ENCODE measurements at places on chromosomes 2 and 18. TPM values are rescaled to one million over a fixed set of nuclear protein-coding genes. Genes with fewer than 3 reads are reported as not detected.

Gene TNFAIP6
- total RNA-seq = 7.4 TPM

Gene TFPI
- 140 TPM for total RNA-seq

Gene ASTL
- not detected for total RNA-seq

Gene PTPRN
- total RNA-seq = 9.8 TPM

Gene CD8B2
- total RNA-seq = not detected

Gene RAB6C
- not detected for total RNA-seq

Gene C2orf72
- total RNA-seq = not detected

Gene EN1
- 0.17 TPM for total RNA-seq

Gene TM4SF20
- not detected for total RNA-seq

Gene CHRND
- total RNA-seq = not detected

Gene NT5C1B
- not detected for total RNA-seq

Gene ALPI
- total RNA-seq = not detected

Gene WDR12
- 12.9 TPM for total RNA-seq

Gene TLX2
- 0.34 TPM for total RNA-seq

Gene TMEM178A
- 0.84 TPM for total RNA-seq

Gene IL36G
- not detected for total RNA-seq

Gene ZAP70
- not detected for total RNA-seq

Gene PSTPIP2
- total RNA-seq = 7.1 TPM

Gene CTLA4
- total RNA-seq = not detected

Gene MBD1
- total RNA-seq = 58.9 TPM
